ENCODE measurements at places on chromosomes 12 and 14. TPM values are rescaled to one million over a fixed set of nuclear protein-coding genes. Genes with fewer than 3 reads are reported as not detected.

- no peaks in the 10 kb centered on the region for H3K27me3 ChIP-seq
- DNase-seq = no peak
- H3K4me1 ChIP-seq = no peaks in the 10 kb centered on the region
- no peaks in the 10 kb centered on the region for H3K36me3 ChIP-seq
Measured at GRCh38 chr12:32159925-32160324, 53.3 kb downstream of the BICD1 start.

GRCh38 chr12:44507461-44507860 lies 368.7 kb downstream of the NELL2 start:
- no peak overlapping the region for H3K27ac ChIP-seq
- H3K4me1 ChIP-seq = no peaks in the 10 kb centered on the region
- no peak overlapping the region for H3K4me3 ChIP-seq
- H3K27me3 ChIP-seq = no peaks in the 10 kb centered on the region
- H3K36me3 ChIP-seq = no peaks in the 10 kb centered on the region

DNA sequence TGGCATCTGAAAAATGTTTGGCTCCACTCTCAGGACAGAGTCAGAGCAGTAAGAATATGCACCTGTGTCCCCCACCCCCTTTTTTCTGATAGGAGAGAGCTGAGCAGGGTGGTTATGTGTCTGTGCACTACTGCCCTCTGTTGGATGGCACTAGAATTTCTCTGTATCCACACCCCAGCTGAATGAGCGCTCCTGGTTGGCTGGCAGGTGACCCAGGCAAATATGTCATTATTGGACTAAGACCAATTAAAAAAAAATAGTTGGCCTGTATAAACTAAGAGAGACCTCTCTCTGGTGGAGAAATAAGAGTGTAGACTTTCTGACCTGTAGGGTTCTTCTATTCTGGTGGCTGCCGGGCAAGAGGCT lies 107.0 kb downstream of the PTCSC3 start:
- H3K27ac ChIP-seq = peak overlapping the region; percentile 65
- no peaks in the 10 kb centered on the region for H3K36me3 ChIP-seq
- no peak for DNase-seq

- H3K27ac ChIP-seq = no peak overlapping the region
- H3K4me1 ChIP-seq = no peaks in the 10 kb centered on the region
- no peak overlapping the region for H3K4me3 ChIP-seq
- no peaks in the 10 kb centered on the region for H3K36me3 ChIP-seq
- H3K27me3 ChIP-seq = 0 out of 2 replicates have a peak, but pooled peaks cover 3% of the 10 kb centered on the region
Measured at GRCh38 chr12:23113781-23114180, 488.8 kb downstream of the ETNK1 start.

- DNase-seq = no peak
- no peak overlapping the region for H3K27ac ChIP-seq
- H3K4me3 ChIP-seq = no peak overlapping the region
- no peaks in the 10 kb centered on the region for H3K36me3 ChIP-seq
- H3K4me1 ChIP-seq = no peaks in the 10 kb centered on the region
- H3K27me3 ChIP-seq = no peaks in the 10 kb centered on the region
Measured at GRCh38 chr14:100134586-100134985, 24.9 kb downstream of the DEGS2 start.

DNA sequence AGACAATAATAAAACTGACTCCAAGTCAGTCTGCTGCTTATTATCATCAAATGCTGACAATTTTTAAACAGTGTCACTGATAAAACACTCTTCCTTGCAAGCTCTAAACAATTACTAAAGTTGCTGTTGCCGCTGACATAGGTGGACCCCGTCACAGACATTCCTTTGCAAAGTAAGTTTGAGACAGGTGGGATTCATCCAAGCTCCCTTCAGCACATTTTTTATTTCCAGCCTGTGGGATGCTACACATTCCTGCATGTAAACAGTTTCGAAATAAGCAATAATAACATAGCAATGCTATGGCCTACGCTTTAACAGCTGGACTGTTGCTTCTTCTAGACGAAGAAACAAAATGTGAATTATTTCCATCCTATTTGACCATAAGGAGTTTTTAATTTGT lies 85.4 kb upstream of the HIF1A start:
- no peaks in the 10 kb centered on the region for H3K27me3 ChIP-seq
- no peaks in the 10 kb centered on the region for H3K36me3 ChIP-seq
- peaks cover 30% of the 10 kb centered on the region for H3K4me1 ChIP-seq
- no peak for DNase-seq
- H3K27ac ChIP-seq = no peak overlapping the region
- H3K4me3 ChIP-seq = no peak overlapping the region

- DNase-seq = no peak
Measured at GRCh38 chr12:52415870-52416750, 10.0 kb upstream of the KRT82 start.

DNA sequence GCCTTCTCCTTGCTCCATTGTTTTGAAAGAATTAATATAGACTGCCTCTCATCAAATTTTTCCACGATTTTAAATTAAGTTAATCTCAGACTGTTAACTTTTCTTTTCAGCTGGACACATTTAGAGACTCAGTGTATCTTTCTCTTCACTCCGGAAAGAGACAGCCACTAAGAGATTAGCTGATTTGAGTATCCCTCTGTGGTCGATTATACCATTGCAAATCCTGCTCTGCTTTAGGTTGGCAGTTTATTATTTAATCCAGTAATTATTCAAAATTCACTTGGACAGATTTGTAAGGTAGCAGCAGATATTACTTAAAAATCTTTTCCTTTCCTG lies 588 bp upstream of the TWF1 start:
- no peaks in the 10 kb centered on the region for H3K27me3 ChIP-seq
- H3K36me3 ChIP-seq = peaks cover 28% of the 10 kb centered on the region
- DNase-seq = no peak
- H3K4me1 ChIP-seq = peaks cover 9% of the 10 kb centered on the region
- H3K4me3 ChIP-seq = peak overlapping the region; percentile 92
- peak overlapping the region; percentile 95 for H3K27ac ChIP-seq

GRCh38 chr14:96297000-96297399 lies 41.0 kb downstream of the BDKRB1 start:
- H3K27ac ChIP-seq = no peak overlapping the region
- no peak overlapping the region for H3K4me3 ChIP-seq
- peaks cover 4% of the 10 kb centered on the region for H3K36me3 ChIP-seq
- no peaks in the 10 kb centered on the region for H3K4me1 ChIP-seq
- H3K27me3 ChIP-seq = no peaks in the 10 kb centered on the region
- DNase-seq = no peak

DNA sequence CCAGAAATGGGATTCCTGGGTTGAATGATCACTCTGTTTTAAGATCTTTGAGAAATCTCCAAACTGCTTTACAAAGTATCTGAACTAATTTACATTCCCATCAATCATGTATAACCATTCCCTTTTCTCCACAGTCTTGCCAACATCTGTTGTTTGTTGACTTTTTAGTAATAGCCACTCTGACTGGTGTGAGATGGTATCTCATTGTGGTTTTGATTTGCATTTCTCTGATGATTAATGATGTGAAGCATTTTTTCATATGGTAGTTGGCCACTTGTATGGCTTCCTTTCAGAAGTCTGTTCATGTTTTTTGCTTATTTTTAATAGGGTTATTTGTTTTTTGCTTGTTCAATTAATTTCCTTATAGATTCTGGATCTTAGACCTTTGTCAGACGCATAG lies 211.8 kb upstream of the AVPR1A start:
- H3K4me1 ChIP-seq = 0 out of 2 replicates have a peak, but pooled peaks cover 6% of the 10 kb centered on the region
- H3K27ac ChIP-seq = no peak overlapping the region
- no peak overlapping the region for H3K4me3 ChIP-seq
- H3K27me3 ChIP-seq = no peaks in the 10 kb centered on the region

DNA sequence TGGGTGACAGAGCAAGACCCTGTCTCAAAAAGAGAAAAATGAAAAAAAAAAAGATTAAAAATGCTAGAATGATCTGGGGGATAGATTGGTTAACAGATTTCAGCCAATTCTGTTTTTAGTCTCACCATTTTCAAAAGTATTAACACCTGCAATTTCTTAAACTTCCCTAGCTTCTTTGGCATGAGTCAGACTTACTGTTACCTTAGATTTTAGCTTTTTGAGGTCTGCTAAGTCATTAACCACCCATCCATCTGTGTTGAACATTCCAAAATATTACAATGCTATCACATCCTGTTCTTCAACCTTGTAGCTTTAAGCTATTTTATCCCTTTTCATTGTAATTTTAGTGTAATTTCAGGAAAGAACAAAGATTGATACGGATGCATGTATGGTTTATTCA lies 59.3 kb downstream of the PPP1R13B start:
- H3K4me1 ChIP-seq = no peaks in the 10 kb centered on the region
- no peak overlapping the region for H3K27ac ChIP-seq
- no peaks in the 10 kb centered on the region for H3K27me3 ChIP-seq
- H3K4me3 ChIP-seq = no peak overlapping the region

GRCh38 chr12:88836156-88836555 lies 255.9 kb upstream of the KITLG start:
- no peak overlapping the region for H3K27ac ChIP-seq
- no peaks in the 10 kb centered on the region for H3K4me1 ChIP-seq
- H3K4me3 ChIP-seq = no peak overlapping the region
- no peak for DNase-seq
- no peaks in the 10 kb centered on the region for H3K27me3 ChIP-seq

DNA sequence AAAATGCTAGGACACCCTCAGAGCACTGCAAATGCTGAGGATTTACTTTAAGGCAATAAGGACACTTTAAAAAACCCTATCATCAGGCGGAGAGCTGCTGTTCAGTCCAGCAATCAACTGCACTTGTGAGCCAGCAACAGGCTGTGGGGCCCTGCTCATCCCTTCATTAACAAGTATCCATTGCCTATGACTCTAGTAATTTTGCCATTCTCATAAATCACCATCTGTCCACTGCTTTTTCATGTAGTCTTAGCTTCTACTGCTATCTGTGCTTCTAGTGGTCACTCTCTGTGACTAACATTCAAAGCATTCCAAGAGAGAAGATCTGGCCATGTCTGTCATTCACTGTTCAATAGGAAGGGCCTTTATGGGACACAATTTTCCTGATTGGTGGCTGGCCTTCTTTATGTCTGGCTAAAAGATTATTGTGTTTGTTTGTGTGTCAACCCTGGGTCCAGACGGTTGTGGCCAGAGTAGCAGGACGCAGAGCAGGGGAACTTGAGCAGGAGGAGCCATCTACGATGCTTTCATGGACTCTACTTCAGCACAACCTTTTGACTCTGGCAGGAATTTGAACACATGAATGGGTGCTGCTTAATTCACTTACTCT lies 3.6 kb upstream of the KRAS start:
- H3K4me1 ChIP-seq = peaks cover 7% of the 10 kb centered on the region
- no peak overlapping the region for H3K27ac ChIP-seq
- no peaks in the 10 kb centered on the region for H3K27me3 ChIP-seq
- DNase-seq = no peak
- H3K36me3 ChIP-seq = peaks cover 9% of the 10 kb centered on the region

- H3K27me3 ChIP-seq = no peaks in the 10 kb centered on the region
- H3K36me3 ChIP-seq = no peaks in the 10 kb centered on the region
Measured at GRCh38 chr14:61925732-61926435, 163.7 kb downstream of the SNAPC1 start.

DNA sequence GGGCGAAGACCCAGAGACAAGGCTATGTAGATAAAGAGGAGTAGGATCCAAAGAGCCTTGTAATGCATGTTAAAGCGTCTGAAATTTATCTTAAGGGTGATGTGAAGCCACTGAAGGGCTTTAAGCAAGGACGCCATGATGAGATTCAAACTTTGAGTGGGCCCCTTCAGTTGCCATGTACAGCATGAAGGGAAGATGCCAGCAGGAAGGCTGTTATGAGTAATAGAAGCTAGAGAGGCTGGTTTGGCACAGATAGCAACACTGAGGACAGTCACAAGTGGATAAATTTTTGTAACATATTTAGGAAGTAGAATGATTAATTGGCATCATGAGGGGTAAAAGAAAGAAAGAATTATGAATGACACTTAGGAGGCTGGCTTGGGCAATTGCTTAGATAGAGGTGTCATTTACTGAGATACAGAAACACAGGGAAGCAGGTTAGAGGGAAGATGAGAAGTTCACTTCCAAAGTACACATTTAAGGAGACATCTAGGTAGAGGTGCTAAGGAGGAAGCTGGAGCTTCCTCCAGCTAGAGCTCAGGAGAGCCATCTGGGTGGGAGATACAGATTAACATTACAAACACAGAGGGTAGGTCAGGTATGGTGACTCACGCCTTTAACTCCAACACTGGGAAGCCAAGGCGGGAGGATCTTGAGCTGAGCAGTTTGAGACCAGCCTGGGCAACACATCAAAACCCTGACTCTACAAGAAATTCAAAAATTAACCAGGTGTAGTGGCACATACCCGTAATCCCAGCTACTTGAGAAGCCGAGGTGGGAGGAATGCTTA lies 13.7 kb downstream of the ATG2B start:
- no peak overlapping the region for H3K4me3 ChIP-seq
- DNase-seq = no peak
- no peak overlapping the region for H3K27ac ChIP-seq
- no peaks in the 10 kb centered on the region for H3K27me3 ChIP-seq

DNA sequence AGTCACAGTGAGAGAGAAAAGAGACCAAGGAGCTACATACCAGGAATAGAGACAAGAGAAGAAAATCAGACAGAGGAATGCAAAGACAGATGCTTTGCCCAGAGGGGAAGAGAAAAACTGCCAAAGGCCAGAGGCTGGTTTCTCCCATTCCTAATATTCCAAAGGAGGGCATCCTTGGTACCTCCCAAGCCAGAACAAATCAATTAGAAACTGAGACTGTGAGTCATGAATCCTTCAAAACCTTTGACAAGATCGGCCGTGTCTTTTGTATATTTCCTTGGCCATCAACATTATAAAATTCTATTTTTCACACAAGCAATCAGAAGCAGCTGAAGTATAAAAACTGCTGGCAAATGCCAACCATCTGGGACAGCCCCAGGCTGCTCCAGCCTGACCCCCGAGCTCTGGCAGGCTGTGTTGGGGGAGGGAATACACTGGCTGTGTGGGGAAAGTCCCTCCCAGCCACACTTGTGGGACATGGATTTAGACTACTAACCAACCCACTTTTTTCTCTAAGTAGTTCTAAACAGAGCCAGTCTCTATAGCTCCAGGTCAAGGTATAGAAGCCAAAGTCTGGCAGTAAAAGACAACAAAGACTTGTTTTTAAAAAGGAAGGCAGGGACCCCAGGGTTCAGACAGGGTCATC lies 13.7 kb downstream of the POMT2 start:
- H3K4me1 ChIP-seq = peaks cover 41% of the 10 kb centered on the region
- H3K36me3 ChIP-seq = no peaks in the 10 kb centered on the region
- DNase-seq = no peak

GRCh38 chr12:16844875-16845274 lies 238.9 kb upstream of the LMO3 start:
- H3K4me1 ChIP-seq = no peaks in the 10 kb centered on the region
- no peak overlapping the region for H3K4me3 ChIP-seq
- H3K27me3 ChIP-seq = no peaks in the 10 kb centered on the region
- H3K36me3 ChIP-seq = no peaks in the 10 kb centered on the region
- H3K27ac ChIP-seq = no peak overlapping the region

- DNase-seq = no peak
- H3K4me3 ChIP-seq = no peak overlapping the region
- no peak overlapping the region for H3K27ac ChIP-seq
Measured at GRCh38 chr12:26429070-26429691, 233.8 kb downstream of the SSPN start.

SDS gene
- not detected for total RNA-seq

GDF3 gene
- not detected for total RNA-seq

TEX22 gene
- total RNA-seq = 0.11 TPM

MORN3 gene
- total RNA-seq = not detected

RPGRIP1 gene
- total RNA-seq = not detected

Measured in SJSA1 (cell line).